ENCODE measurements at places on chromosomes 7 and 10. TPM values are rescaled to one million over a fixed set of nuclear protein-coding genes. Genes with fewer than 3 reads are reported as not detected.

DNA sequence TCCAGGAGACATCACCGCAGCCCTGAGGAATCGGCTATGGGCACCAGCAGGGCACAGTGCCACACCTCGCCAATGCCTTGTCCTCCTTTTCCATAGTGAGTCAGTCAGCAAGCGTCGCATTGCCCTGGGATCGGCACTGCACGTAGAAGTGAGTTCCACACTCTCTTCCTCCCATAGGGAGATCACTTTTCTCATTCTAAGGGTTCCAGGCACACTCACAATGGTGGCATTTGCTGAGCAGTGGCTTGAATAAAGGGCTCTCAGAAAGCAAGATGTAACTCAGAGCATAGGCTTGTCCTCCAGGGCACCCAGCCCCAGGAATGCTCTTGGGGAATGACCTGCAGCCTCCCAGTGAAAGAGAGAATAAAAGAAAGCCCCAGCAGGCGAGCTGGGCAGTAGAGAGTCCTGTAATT, 1.1 kb upstream of the VIM start:
- no peak for DNase-seq

- no peak for DNase-seq
Measured at GRCh38 chr7:3453398-3453797, 152.3 kb downstream of the SDK1 start.

DNA sequence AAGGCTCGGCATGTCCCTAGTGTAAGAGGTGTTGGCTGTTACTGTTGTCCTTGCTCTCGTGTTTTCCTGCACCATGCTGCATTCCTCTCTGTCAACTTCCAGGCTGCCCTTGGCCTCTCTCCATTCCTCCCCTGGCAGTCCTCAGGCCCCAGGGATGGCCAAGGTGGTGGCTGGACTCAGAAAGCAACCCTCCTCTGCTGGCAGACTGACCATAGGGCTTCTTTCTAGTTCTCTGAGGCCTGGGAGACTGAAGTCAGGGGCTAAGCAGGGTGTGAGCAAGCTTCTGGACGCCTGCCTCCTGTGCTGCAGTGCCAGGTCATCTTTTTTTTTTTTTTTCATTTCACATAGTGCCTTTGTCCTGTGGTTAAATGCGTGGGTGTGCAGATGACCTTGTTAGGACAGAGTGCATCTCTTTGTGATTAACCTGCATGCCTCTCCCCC, 72.0 kb downstream of the GOLGA7B start:
- no peak for DNase-seq

DNA sequence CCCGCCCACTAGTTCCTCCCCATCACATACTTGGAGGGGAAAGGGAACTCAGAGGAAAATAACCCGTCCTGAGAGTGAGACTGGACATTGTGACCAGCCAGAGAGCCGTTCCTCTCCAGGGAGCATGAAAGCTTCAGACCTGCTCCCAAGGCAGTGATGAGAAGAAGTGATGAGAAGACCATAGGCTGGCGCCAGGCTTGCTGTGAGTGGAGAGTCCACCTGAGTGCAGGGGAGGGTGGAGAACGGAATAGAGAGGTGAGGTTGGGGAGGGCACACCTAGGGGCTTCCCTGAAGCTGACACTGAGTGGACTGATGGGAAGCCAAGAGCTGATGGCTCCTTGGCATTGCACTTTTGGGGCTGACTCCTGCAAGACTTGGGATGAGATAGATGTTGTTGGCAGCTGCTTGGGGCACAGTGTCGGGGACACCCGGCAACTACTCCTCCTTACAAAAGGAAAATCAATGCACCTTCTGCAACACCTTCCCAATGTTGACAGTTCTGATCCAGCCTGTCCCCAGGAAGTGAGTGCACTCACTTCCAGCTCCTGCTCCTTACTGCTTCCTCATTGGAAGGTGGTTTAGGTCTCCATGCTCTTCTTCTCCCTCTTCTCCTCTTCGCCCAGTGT, 79.4 kb downstream of the EMX2 start:
- DNase-seq: no peak

DNA sequence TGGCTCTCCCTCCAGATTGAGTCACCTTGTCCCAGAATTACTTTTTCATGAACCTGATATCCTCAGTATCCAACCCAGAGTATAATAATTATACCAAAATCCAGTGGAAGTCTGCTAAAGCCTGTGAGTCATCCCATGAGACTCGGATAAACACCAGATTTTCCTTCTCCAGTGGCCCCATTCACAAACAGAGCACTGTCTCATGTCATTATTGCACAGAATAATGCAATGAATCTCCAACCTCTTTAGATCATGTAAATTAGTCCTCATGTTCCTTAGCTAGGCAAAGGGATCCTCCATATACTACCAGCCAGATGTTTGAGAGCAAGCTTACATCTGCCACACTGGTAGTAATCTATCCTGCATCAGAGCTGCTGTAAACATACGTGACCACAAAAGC, 89.0 kb downstream of the AMPH start:
- no peak for DNase-seq

GRCh38 chr7:99191869-99192596, 15.9 kb downstream of the KPNA7 start:
- no peak for DNase-seq

DNA sequence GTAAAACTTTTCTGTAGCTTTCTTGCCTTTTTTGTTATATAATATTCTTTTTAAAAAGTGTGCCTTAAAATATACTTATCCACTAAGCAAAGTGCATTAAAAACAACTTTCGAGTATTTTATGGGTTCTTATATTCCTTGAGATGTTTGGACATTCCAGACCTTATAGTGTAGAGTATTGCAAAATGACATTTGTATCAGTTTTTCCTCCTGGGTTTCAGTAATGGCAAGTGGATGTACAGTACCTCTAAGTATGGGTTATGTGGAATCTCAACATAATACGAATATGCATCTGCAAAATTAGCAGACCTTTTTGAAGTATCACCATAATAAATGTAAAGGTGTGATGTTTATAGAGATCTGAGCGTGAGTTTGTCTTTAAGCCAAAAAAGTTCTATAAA, 2.7 kb downstream of the CDK13 start:
- DNase-seq: no peak

Gene RABGEF1
- 32.4 TPM for polyA plus RNA-seq

Gene CAMK2B
- polyA plus RNA-seq: 0.10 TPM

Data from SK-N-SH (cell line).